Kidney capillary endothelial cell (primary cell): ENCODE measurements at places on chromosomes 3 and 15.

DNA sequence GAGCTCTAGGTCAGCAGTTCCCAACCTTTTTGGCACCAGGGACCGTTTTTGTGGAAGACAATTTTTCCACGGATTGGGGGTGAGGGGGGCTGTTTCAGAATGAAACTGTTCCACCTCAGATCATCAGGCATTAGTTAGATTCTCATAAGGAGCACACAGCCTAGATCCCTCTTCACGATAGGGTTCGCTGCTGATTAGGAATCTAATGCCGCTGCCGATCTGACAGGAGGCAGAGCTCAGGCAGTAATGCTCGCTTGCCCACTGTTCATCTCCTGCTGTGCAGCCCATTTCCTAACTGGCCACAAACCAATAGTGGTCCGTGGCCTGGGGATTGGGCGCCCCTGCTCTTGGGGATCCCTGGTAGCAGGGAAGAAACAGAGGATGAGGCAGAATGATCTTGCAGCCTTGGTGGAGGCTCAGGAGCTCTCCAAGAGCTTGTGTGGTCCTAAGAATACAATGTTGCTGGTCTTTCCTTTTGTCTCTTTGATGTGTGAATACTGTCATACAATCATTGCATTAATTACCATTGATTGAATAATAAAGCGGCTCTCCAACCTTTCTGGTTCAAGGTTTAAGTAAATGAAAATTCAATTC lies 183.2 kb downstream of the FNDC3B start:
- DNase-seq = no peak

GRCh38 chr15:39582977-39583595 lies 2.2 kb downstream of the THBS1 start:
- no peak for DNase-seq

DNA sequence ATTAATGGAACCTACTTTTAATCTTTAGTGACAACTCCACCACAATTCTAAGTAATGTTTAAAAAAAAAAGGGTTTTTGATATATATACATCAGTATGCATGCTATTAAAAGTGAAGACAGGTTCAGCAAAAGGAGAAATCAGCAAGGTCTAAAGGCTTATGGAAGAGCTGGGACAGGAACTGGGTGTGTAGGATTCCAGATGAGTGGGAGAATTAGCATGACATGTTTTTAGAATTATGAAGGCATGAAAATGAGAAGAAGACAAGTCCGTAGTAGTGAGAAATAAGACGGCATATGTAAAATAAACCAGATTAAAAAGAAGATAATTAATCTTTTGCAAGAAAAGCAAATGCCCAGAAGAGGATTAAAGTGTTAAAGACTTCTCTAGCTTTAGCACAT lies 52.0 kb downstream of the CBLB start:
- no peak for DNase-seq

GRCh38 chr15:51759557-51760070 lies 8.2 kb downstream of the TMOD2 start:
- DNase-seq = no peak

GRCh38 chr3:16343101-16343500 lies 78.1 kb downstream of the OXNAD1 start:
- no peak for DNase-seq

DNA sequence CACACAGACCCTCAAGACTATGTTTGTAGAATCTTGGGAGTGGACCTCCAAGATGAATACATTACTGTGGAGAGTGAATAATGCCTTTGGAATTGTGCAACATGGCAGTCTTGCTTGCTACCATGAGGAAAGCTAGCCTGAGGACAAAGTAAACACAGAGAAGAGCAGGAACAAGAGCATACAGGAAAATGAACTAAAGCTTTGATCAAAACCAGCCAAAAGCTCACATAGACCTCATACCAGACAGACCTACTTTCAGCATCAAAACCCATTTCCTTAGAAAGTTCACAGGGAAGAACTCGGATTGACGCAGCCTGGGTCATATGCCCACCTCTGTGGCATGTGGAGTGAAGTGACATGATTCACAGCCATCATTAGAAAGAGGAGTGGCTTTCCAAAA lies 3.3 kb upstream of the RAB8B start:
- no peak for DNase-seq

- no peak for DNase-seq
These were observed 251.9 kb downstream of the NAALADL2 start for GRCh38 chr3:175111036-175111435.

DNA sequence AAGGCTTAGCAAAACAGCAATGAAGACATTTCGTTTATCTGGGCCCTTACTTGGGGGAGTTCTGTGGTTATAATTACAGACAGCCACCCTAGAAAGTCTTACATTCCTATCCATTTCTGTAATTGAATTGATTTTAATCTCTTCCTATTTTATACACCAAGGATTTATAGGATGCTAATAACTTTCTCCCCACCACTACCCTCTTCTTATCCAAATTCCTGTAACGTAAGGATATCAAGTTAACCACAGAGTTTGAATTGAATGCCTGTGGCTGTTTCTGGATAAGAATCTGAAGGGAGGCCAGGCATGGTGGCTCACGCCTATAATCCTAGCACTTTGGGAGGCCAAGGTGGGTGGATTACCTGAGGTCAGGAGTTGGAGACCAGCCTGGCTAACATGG lies 78.6 kb downstream of the MLH1 start:
- DNase-seq = no peak

GRCh38 chr3:88180398-88180999 lies 30.7 kb downstream of the C3orf38 start:
- DNase-seq = peak; percentile 21

- DNase-seq = peak; percentile 29
These were observed 25.2 kb downstream of the GOLGA6D start for GRCh38 chr15:75307778-75308390.

- peak; percentile 91 for DNase-seq
These were observed 138.8 kb upstream of the TLE3 start for GRCh38 chr15:70236341-70237086.

DNA sequence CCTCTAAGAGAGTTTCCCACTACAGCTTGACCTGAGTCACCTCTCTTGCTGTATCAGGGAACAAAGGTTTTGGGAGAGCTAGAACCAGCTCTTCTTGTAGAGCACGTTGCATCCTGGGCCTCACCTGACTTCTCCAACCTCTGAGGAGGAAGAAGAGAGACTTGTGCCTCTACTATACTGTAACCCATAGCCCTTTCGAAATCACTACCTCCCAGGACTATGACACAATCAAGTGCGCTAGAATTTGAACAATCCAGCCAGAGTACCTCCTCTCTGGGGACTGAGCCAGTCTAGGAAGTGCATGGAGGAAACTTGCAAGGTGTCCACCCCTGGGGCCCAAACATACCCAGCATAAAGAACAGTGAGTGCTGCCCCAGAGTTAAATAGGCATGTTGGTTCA lies 192.8 kb upstream of the BHLHE40 start:
- DNase-seq = no peak

DNA sequence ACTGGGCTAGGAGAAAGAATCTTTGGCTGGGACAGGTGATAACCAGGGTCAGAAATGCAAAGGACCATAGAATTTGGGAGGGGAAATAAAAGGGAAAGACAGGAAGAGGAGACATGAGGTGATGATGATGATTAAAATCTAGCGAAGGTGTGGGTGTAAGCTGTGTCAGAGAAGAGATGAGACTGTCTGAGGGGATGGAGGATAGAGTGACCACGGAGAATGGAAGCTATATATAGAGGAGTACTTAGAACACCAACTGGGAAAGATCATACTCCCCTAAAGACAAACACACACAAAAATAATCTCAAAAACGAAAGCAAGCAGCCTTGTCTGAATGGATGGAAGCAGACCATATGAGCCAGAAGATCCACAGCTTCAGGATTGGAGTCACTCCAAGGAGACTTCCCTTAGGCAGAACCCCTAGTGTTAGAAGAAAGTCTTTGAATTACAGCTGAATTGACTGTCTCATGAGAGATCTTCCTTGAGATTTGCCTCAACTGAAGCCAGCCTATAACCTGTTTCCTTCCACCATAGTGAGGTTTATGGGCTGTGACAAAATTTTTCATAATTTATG lies 115.2 kb upstream of the DAZL start:
- DNase-seq = no peak

GRCh38 chr3:123899300-123899865 lies 15.3 kb upstream of the MYLK start:
- DNase-seq = no peak

DNA sequence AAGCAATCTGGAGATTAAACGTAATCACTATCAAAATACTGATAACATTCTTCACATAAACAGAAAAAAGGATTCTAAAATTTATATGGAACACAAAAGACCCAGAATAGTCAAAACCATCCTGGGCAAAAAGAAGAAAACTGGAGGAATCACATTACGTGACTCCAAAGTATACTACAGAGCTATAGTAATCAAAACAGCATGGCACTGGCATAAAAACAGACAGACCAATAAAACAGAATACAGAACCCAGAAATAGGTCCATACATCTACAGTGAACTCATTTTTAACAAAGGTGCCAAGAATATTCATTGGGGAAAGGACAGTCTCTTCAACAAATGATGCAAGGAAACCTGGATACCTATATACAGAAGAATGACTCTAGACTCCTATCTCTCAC lies 621.9 kb upstream of the CCDC54 start:
- DNase-seq = no peak

- peak; percentile 12 for DNase-seq
These were observed 154.2 kb upstream of the TNIK start for GRCh38 chr3:171614318-171614921.

- DNase-seq = no peak
These were observed 76.6 kb downstream of the GSK3B start for GRCh38 chr3:120017692-120018091.

- peak; percentile 55 for DNase-seq
These were observed 74.2 kb upstream of the POU1F1 start for GRCh38 chr3:87350367-87351199.

DNA sequence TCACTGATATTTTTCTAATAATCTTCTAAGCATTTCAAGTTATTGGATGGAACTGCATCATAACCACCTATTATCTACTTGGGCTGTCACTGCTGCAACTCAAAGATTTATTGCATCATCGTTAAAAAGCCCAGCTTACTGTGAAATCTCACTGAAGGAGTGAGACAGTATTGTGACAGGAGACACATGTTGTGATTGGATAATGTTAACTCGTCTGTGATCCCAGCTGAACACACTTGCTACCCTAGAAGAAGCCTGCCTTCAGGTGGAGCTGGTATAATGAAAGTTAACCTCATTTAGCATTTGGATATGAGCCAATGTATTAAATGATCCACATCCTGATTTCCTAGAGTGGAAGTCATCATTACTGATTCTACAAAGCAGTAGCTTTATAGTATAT lies 138.1 kb downstream of the MAP2K5 start:
- no peak for DNase-seq

DNA sequence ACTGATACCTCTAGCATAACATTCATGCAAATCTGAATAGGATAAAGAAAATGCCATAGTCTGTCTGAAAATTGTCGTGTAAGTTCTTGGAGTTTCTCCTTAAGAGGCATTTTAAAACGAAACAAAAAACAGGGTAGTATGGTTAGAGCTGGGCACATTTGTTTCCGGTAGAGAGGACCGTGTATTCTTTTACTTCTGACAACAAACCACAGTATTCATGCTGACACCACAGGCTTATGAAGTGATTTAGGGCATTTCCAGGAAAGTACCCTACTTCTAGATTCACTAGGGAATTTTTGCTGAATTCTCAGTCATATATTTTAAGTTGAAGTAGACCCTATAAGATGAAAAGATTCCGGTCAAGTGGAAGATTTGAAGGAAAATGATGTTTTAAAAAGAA lies 541.3 kb downstream of the UNC13C start:
- DNase-seq = no peak

DNA sequence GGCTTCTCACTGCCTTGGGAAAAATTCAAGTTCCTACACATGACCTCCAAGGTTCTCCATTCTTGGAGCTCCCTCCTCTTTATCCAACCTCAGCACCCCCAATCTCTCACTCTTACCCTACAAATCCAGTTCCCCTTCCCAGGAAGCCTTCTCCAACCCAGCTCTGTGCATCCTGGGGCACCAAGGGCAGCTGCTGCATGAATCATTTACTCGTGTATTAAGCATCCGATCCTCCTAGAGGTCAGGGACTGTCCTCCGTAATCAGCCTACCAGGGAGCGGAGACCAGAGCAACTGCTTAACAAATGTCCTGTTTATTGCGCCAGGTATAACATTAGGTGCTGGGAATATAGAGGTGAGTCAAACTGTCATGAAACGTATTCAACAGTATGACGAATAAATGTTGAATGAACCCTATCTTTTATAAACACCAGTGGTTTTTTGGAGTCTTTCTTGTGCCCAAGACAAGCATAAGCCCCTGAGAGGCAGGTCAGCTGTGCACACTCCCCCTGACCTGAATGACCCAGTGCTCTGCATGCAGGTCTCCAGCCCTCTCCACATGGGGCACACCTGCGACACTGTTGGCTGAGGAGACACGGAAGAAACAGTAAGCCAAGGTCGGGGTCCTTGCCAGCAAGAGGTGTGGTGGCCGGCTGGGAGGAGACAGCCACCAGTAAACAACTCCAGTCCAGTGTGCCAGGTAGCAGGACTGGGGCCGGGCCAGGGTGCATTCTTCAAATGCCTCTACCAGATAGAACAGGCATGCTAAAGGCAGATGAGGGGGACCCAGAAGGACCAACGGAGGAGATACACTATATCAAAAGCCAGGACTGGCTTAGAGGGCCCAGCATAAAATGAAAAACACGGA lies 27.6 kb downstream of the ANP32A start:
- no peak for DNase-seq

- DNase-seq = no peak
These were observed 343.0 kb upstream of the THRB start for GRCh38 chr3:24837601-24838000.

- DNase-seq = peak; percentile 71
These were observed 11.5 kb downstream of the APH1B start for GRCh38 chr15:63288778-63289378.

DNA sequence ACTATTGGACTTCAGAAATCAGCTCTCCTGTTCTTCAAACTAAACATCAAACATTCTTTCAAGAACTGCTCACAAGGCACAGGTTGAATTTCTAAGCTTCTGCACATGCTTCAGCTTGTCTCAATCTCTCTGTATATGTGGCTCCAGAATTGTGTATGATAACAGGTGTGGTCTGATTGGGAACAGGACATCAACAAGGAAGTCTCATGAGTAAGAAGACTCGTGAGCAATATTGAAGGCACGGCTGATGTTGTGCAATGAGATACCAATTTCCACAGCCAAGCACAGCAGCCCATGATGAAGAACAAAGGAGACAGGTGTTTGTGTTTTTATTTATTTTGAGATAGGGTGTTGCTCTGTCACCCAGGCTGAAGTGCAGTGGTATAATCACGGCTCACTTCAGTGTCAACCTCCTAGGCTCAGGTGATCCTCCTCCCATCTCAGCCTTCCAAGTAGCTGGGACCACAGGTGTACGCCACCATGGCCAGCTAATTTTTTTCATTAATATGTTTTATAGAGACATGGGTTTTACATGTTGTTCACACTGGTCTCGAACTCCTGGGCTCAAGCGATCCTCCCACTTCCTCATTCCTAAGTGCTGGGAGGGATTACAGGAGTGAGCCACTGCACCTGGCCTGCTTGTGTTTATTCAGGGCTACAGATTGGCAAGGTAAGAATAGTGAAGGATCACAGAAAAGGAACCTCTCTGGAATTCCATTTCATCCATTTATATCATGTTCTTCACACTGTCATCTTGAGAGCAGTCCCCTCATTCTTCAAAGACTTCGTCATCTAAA lies 32.2 kb upstream of the ABHD17C start:
- no peak for DNase-seq
